Hematopoietic multipotent progenitor cell treated with erythropoietin and hydrocortisone succinate and interleukin-3 and kit ligand, for 15 days (in vitro differentiated cells): ENCODE measurements at places on chromosomes 4 and X.

- no peak for DNase-seq
Measured at GRCh38 chr4:1578251-1578773, 105.8 kb downstream of the FAM53A start.

DNA sequence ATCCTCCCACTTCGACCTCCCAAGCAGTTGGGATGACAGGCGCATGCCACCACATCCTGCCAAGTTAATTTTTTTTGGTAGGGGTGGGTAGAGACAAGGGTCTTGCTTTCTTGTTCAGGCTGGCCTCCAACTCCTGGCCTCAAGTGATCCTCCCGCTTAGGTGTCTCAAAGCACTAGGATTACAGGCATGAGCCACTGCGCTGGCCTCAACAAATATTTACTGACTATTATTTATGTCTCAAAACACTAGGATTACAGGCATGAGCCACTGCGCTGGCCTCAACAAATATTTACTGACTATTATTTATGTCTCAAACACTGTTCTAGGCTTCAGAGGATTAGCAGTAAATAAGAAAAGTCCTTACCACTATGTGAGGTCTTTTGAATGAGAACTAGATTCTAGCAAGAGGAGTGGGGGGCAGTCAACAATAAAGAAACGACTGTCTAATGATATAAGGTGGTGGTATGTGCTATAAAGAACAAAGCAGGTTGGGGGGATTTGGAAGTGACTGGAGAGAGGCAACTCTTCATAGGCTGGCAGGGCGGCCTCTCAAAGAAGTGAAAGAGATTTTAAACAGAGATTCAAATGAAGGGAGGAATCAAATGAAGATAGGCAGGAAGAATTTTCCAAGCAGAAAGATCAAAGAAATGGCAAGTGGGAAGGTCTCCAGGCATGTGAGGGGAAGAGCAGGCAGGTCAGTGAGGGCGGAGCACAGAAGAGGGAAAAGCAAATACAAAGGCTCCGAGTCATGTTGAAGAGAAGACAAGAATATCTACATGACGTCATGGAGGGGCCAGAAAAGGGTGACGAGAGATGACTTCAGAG, 12.7 kb upstream of the ACSL1 start:
- DNase-seq: no peak

DNA sequence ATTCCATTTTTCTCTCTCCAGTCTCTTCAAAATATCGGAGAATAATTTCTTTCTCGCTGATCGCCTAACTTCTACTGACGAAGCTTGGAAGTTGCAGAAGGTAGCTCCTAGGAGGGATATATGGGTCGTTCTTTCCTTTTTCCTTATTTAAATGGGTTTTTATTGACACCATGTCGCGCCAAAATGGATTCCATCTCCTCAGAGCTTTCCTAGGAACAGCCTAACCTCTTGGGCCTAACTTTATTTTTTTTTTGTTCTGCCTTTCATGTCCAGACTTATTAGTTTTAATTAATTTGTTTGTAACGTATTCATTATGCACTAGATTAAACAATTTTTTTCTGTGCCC, 359.4 kb upstream of the ZCCHC13 start:
- DNase-seq: no peak

DNA sequence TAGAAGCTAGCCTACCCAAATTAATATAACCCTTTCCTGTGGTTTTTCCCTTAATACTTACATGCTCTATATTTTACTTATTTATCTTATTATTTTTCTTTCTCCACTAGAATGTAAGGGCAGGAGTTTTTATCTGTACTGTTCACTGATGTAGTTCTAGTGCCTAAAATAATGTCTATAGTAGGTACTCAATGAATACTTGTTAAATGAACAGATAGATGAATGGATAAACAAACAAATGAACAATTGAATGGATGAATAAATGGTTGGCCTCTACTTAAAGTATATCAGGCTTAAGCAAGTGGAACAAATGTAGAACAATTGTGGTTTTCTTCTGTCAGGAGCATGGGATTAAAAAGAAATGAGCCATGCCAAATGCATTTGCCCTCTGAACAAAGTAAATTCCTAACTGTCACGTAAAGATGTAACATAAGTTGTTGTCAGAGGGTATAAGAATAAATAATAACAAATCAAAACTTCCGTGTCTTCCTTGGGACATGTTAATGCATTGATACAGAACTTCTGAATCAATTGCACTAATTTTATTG, 54.1 kb downstream of the SYTL5 start:
- DNase-seq: no peak

- DNase-seq: no peak
Measured at GRCh38 chrX:72399816-72400215, 94.1 kb upstream of the CITED1 start.

DNA sequence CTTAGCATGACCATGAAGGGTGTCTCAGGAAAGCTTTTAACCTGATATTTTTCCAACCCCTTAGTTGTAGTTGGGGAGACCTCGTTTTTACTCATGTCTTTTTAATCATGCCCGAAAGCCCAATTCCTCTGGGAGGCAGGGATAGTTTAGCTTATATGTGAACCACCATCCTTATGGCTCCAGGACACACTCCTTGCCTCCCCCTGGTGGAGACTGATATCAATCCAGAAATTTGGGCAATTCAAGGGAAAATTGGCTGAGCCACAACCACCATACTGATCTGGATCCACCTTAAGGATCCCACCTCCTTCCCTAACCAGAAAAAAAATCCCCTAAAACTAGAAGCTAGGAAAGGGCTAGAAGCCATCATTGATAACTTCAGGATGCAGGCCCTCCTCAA, 13.4 kb upstream of the COL25A1 start:
- no peak for DNase-seq

DNA sequence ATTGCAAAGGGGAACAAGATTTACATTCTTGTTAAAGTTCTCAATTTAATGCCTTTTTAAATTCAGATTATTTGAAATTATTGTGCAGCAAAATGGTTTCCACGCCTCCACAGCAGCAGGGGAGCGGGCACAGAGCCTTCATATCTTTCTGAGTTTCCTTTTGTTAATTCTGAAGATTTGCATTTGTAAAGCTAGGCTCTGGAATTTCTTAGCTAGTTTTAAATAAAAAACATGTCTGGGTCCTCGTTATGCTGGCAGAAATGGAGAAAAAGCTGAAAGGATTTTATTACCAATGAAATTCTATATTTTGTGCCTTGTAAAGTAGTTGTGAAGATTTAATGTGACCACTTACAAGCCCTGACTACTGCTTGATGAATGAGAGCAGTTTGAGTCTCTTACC, 40.8 kb upstream of the MAGED1 start:
- DNase-seq: no peak

DNA sequence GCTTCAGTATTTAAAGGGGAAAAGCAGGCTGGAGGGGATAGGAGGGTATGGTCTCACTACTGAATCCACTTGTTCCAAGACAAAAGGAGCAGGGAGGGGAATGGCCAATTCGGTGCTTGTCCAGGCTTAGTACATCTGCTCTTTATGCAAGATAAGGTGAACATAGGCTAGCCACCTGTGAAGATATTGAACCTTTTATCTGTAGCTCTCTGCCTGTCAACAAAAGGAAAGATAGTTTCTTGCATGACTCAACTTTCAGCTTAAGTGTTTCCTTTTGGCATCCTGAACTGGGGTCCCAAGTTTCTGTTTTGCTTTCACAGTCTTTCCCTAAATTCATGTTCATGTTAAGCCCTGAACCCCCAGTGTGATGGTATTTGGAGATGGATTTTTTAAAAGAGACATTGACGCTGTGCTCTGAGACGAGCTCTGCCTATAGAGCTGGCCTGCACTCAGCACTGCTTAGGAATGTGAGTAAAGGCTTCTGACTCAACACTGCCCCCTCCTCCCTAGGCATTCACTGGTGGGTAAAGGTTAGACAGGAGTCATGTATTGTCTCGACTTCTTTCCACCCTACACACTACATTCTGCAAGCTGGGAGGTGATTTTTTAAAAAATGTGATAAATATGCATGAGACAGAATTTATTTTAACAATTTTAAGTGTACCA, 28.2 kb downstream of the FAM149A start:
- DNase-seq: no peak

GRCh38 chrX:154775419-154776349, 13.0 kb downstream of the DKC1 start:
- DNase-seq: peak; percentile 80

- DNase-seq: no peak
Measured at GRCh38 chr4:85761803-85762528, 287.0 kb downstream of the ARHGAP24 start.

- no peak for DNase-seq
Measured at GRCh38 chrX:43940816-43941474, 32.2 kb downstream of the NDP start.
